ENCODE measurements at places on chromosomes 1 and 21.

GRCh38 chr1:93015590-93015989 lies 54.3 kb upstream of the DIPK1A start:
- DNase-seq: no peak

- no peak for DNase-seq
These were observed 85.2 kb downstream of the SDCCAG8 start for GRCh38 chr1:243341074-243341473.

DNA sequence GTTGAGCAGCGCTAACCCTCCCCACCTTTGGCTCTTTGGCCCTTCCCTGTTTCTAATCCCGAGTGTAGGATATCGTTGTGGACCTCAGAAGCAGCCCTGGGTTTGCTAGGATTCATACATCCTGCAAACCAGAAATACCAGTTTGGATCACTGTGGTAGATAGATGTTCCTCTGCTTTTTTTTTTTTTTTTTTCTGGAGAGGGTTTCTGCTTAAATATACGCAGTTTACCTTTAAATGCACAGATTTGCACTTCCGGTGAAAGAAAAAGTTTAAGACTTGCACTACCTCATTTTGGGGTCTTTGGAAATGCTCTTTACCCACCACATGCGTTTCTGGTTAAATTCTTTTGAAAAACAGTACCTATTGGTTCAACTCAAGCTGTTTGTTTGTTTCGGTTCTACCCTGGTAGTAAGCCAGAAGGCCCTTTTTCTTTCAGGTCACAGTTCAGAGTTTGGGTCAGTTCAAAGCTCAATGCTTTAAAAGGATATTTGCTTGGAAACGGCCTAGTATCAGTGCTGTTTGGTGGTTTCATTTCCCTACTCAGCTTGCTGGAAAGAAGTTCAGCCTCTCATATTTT lies 908 bp downstream of the DDI2 start:
- DNase-seq: no peak

DNA sequence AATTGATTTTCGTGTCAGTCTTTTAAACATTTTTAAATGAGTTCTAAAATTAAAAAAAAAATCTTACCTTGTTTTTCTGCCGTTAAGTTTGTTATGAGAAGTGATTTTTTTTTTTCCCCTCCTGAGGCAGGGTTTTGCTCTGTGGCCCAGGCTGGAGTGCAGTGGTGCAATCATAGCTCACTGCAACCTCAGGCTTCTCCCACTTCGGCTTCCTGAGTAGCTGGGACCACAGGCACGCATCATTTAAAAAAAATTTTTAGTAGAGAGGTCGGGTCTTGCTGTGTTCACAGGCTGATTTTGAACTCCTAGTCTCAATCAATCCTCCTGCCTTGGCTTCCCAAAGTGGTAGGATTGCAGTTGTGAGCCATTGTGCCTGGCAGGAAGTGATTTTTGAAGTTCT lies 41.1 kb downstream of the MTR start:
- no peak for DNase-seq

- no peak for DNase-seq
These were observed 333.8 kb downstream of the PTPRU start for GRCh38 chr1:29569971-29570634.

DNA sequence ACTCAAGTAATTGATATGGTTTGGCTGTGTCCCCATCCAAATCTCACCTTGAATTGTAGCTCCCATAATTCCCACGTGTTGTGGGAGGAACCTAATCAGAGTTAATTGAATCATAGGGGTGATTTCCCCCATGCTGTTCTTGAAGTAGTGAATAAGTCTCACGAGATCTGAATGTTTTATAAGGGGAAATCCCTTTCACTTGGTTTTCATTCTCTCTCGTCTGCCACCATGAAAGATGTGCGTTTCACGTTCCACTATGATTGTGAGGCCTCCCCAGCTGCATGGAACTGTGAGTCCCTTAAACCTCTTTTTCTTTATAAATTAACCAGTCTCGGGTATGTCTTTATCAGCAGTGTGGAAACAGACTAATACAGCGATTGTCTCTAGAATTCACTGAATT lies 135.4 kb downstream of the BACH1 start:
- no peak for DNase-seq

DNA sequence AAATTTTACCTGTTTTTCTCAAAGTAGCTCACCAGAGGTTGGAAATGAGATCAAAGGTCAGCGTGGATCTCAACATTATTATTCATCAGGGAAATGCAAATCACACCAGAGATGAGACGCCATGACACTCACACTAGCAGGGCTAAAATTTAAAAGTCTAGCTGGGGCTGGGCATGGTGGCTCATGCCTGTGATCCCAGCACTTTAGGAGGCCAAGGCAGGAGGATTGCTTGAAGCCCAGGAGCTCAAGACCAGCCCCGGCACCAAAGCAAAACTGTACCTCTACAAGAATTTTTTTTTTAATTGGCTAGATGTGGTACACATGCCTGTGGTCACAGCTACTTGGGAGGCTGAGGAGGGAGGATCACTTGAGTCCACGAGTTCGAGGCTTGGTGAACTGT lies 41.4 kb upstream of the PCBP3 start:
- no peak for DNase-seq

GRCh38 chr1:40951943-40952743 lies 27.4 kb upstream of the CTPS1 start:
- peak; percentile 73 for DNase-seq

DNA sequence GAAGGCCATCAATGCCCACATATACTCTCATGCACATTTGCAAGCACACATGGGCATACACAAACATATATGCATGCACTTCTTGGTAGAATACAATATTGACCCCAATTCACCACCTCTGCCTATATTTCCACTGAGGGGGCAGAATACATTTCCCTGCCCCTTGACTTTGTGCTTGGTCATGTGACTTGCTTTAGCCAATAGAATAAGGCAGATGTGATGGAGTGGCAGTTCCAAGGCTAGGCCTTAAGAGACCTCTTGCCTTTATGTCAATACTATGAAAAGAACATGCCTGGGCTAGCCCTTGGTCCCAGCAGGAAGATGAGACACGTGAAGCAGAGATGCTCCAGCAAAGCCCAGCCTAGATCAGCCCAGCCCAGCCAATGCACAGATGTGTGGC lies 66.0 kb upstream of the GRIK3 start:
- no peak for DNase-seq

DNA sequence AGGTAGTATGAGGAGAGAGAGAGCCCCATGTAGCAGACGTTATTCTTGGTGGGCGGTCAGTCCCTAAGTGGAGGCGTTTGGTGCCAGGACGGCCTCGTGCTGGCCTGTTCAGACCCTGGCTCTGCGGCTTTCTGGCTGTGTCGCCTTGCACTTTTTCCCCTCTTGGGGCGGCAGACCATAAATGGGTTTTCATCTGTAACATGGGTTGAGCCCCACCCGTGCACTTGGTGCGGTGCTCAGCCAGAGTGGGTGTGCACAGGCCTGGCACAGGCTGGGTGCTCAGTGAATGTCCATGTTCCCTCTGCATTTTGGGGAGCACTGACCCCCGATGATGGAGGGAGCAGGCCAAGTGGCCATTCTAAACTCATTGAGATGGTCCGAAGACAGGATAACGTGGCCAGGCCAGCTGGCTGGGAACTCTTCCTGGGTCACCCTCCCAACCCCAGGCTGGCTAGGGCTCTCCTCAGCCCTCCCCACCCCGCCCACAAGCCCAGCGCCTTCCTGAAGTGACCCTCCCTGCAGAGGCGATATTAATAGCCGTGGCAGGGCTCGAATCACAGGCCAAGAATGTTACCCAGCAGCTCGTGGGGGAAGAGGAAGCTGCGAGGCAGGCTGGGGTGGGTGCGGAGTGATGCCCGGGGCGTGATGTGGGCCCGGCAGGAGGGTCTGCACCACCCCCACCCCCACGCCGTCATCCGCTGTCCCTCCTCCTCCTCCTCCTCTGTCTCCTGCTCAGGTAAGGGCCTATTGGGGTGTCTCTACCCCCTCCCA lies 78.5 kb downstream of the ARHGEF10L start:
- no peak for DNase-seq

DNA sequence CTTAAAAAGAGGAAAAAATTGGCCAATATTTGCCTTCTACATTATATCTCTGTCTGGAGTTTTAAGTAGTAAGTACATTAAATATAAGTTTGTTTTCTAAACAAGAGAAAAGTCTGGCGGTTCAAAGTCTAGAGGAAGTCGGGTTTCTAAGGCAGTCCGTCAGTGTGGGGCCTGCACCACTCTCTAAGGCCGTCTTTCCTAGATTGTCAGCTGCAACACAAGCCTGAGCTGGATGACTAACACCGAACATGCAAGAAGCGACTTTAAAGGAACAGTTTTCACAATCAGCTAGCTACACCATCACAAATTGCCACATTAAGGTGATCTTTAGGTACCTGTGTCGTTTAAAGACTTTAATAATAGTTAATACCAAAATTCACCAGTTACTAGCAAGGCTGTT lies 19.6 kb downstream of the CCSAP start:
- no peak for DNase-seq

GRCh38 chr1:202165942-202166843 lies 5.8 kb upstream of the PTPN7 start:
- no peak for DNase-seq

DNA sequence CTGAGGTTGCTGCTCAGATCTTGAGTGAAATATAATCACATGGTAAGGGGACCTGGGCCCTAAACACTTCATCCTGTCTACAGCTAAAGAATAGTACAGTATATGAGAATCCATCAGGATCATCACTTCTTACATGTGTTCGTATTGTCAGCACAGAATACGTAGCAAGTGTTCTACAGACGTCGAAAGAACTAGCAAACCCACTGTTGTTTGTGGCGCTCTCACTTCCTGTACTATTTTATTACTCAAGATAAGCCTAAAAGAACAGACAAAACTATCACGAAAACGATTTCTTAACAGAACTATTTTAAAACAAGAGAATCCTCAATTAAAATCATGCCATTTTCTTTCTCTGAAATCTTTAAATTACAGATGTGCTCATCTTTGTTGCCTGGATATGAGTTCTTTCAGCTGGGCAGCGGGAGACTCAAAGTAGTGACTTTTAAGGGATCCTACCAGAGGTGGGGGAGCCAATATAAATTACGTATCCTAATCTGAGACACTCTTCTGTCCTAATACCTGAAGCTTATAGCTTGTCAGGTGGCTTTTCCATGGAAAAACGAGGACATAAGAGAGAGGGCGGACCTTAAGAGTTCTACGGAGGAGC lies 724 bp downstream of the ST7L start:
- no peak for DNase-seq

- DNase-seq: no peak
These were observed 15.2 kb downstream of the PTTG1IP start for GRCh38 chr21:44858291-44858690.

GRCh38 chr1:47187926-47188250 lies 1.9 kb downstream of the PDZK1IP1 start:
- no peak for DNase-seq

Measured in neural crest cell (in vitro differentiated cells).